Calu3 (cell line): ENCODE measurements at places on chromosomes 7 and 10.

- no peak for DNase-seq
These were observed 55.6 kb upstream of the PNLIP start for GRCh38 chr10:116490028-116490662.

- DNase-seq = no peak
These were observed 326.6 kb upstream of the GALNT17 start for GRCh38 chr7:70805360-70805759.

DNA sequence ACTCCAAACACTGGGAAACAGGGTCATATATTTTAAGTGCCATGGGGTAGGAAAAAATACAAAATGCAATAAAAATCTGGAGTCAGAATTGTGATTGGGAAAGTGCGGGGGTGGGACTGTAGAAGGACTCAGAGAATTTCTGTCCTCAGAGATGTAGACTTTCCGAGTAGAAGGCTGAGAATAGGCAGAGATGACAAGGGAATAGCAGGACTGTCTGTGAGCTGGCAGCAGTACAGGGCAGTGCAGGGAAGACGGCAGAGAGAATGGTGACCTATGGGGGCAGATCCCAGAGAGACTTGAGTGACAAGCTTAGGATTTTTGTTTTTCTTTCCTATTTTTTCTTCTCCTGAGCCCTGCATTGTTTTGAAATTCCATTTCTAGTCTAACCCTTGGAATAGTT, 127.6 kb downstream of the SLC16A9 start:
- no peak for DNase-seq

- no peak for DNase-seq
These were observed 32.3 kb upstream of the ADD3 start for GRCh38 chr10:109975244-109976190.

- DNase-seq = no peak
These were observed 4.8 kb downstream of the KLF6 start for GRCh38 chr10:3780021-3780770.

GRCh38 chr10:103852189-103852711, 3.1 kb downstream of the SH3PXD2A start:
- no peak for DNase-seq

- no peak for DNase-seq
These were observed 63.7 kb downstream of the ARHGAP12 start for GRCh38 chr10:31864834-31865518.

DNA sequence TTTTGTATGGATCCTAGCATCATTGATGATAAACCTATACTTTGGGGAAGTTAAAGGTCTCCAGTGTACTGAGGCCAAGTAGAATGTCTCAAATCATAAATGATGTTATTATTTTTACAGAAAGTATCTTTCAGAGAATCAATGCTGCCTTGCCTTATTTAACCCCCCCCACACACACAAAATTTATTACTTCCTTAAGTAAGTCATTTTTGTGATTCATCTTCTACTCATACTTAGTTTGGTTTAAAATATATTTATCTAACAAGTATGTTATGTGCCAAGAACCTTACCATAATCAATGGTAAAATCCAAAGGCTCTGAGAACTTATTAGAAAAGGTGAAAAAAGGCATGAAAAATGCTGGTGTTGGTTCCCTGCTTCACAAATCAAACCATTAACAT, 18.8 kb upstream of the CLDN12 start:
- DNase-seq = no peak

DNA sequence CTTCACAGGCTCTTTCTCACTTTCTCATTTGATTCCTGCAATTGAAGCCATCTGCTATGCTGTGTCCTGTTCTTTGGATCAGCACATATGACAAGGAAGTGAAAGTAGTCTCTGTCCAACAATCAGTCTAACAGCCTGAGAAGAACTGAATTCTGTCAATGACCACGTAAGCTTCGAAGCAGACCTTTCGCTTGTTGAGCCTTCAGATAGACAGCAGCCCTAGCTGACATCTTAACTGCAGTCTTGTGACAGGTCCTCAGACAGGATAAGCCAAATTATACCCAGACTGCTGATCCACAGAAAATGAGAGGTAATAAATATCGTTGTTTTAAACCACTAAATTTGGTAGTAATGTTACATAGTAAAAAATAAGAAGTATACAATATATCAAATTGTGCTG, 691.0 kb upstream of the LRRTM3 start:
- DNase-seq = no peak
